Hematopoietic multipotent progenitor cell treated with erythropoietin and hydrocortisone succinate and interleukin-3 and kit ligand, for 17 days (in vitro differentiated cells): ENCODE measurements at places on chromosomes 6 and 20.

DNA sequence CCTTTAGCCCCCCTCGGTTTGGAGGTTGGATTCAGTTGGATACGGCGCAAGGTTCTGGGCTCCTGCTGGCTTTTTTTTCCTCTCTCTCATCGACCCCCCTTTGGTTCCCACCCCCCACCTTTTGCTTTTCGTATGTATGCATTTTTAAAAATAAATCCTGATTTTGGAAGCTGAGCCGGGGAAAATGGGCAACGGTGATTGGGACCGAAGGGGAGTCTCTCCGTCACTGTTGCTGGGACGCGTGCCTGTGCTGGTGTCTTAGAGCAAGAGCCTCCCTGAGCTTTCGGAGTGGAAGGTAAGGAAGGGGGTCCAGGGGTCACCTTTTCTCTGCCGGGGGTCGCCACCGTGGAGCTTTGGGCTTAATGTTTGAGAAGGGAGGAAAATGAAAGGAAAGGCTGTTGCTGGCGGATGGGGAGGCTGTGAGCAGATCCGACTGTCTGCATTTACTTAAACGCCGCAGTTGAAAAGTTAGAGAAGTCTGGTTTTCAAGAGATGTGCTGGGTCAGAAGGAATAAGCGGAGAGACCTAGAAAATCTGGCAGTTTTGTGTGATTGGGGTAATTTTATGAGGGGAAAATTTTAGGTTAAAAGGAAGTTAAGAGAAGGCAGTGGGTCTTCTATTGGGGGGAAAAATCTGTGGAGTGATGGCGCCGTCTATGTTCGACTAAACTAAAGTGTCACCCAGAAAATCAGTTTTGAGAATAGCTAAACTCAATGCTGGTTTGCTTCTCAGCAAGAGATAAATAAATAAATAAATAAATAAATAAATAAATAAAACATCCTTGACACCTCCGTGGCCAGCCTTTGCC, 828 bp downstream of the ADGRB3 start:
- DNase-seq = no peak

- DNase-seq = peak; percentile 48
Observed at GRCh38 chr20:23362392-23363256, 642 bp downstream of the GZF1 start.

DNA sequence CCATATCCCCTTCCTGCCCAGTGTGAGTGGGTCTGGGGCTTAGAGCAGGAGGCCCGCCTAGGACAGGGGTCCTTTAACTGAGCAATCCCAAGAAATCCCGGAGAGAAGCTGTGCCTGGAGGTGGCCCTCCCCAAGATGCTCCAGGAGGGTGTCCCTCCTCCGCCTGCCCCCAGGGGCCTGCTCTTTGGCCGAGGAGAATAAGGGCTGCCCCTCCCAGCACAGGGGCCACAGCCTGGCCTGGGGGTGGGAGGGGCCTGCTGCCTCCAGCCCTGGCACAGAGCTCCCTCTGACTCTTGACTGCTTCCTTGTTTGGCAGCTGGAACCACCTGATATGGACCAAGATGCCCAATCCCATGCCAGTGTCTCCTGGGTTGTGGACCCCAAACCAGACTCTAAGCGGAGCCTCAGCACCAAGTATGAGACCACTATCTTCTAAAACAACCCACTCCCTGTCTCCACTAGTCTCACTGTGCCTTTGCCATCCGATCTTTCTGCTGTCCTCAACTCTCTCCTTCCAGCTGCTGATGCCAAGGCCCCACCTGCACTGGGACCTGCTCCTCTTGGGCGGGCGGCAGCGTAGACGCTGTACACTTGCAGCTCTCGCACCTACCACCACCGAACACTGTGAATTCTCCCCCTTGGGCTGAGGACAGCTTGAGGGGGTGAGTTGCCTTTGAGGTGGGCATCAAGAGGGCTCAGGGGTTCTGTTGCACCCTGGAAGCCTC, 54.3 kb downstream of the TCP11 start:
- DNase-seq = no peak

GRCh38 chr6:51893366-51893765, 194.0 kb downstream of the PKHD1 start:
- no peak for DNase-seq

DNA sequence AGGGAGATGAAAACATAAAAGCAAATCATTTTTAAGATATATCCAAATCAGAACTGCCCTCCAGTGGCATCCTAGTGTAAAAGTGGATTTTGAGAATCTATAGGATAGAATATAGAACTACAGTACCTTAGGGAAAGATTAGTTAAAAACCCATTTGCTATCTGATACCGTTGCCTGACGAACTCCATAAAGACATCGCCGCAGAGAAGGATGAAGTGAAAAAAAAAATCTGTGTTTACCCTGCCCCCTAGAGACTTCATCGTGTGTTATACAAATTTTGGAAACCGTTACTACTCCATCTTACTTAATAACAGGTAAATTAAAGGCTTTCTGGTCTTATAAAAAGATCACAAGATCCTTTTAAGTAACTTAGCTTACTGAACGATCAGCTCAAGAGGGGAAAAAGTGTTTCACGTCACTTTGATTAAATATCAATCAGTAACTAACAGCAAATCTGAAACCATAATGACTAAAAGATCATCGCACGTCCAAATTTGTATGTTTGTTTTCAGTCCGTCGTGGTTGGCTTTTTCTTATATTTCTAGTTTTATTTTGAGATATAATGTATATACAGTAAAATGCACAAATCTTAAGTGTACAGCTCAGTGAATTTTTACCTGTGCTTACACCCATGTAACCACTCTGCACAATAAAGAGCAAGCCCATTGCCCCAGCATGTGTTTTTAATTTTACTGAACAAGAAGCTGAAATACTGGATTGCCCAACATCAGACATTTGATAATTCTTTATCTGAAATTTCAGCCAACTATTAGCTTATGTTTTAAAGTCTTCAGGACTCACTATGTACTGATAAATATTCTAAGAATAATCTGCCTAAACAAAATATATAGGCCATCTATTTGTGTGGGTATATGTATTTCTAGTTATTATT, 881 bp upstream of the MCM3 start:
- DNase-seq = no peak

DNA sequence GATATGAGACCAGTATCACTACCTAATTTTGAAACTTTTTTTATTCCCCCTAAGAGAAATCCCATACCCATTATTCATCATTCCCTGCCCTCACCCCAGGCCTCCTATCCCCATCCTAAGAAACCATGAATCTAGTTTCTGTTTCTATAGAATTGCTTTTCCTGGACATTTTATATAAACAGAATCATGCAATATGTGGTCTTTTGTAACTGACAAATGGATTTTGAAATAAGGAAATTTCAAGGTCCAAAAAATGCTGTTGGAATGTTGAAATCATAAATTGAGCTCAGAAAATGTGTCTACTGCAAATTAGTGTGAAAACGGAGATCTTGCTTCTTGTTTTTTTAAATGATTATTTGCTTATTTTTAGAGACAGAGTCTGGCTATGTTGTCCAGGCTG, 25.1 kb downstream of the RNF217 start:
- DNase-seq = no peak

GRCh38 chr6:15246666-15247499, 1.0 kb downstream of the JARID2 start:
- peak; percentile 64 for DNase-seq

DNA sequence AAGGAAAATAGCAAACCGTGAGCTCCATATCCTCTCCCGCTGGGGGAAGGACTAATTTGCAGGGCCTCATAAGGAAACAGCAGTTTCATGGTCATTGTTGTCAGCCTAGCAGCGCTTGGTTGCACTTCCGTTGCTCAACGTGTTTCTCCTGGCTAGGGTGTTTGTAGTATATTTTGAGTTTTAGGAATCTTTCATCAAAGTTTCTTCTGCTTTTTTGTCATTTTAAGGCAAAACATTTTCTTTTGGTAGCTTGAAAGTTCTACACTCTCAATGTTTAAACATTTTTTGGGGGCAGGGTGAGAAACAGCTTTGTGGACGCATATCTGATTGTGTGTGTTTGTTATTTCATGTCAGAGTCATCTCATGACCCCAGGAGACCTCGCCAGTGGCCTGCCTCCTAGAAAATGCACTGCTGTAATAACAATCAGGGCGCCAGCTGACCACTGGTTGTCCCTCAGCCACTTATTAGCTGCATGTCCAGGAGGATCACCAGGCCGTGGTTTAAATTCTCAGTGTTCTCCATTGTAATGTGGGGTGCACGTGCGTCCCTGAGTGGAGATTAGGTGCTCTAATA, 20.6 kb downstream of the JARID2 start:
- peak; percentile 46 for DNase-seq

GRCh38 chr6:126302191-126302590, 37.7 kb upstream of the CENPW start:
- no peak for DNase-seq

GRCh38 chr6:30418448-30418847, 70.9 kb upstream of the HLA-E start:
- no peak for DNase-seq
